Activated naive CD4-positive, alpha-beta T cell (primary cell): ENCODE measurements at places on chromosomes 6 and 20.

DNA sequence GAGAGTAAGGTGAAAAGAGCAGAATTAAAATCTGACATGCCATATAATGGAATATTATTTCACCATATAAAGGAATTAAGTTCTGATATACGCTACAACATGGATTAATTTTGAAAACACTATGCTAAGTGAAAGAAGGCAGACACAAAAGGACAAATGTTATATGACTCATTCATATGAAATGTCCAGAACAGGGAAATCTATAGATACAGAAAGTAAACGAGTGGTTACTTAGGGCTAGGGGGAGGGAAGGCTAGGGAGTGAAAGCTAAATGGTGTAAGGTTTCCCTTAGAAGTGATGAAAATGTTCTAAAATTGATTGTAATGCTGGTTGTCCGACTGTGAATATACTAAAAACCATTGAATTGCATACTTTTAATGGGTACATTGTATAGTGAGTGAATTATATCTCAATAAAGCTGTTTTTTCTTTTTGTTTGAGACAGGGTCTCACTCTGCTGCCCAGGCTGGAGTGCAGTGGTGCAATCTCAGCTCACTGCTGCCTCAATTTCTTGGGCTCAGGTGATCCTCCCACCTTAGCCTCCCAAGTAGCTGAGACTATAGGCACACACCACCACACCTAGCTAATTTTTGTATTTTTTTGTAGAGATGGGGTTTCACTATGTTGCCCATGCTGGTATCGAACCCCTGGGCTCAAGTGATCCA lies 8.2 kb downstream of the PRPH2 start:
- no peak for DNase-seq

- DNase-seq, result no peak
Observed at GRCh38 chr6:132418235-132418965, 17.1 kb upstream of the MOXD1 start.

DNA sequence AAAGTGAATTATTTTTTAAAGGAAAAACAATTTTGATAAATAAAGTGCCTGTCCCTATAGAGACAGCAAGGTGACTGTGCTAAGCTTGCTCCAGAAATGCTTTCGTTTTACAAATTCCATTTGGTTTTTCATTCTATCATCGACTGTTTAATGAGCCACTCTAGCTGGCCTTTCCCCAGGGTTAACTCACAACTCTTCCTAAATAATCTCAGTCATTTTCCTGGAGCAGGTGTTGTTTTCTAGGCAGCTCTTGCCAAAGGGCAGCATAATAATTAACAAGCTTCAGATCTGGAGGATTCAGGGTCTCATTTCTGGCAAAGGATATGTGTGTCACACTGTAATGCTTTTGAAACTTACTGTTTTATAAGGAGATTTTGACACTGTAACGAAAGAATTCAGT lies 184.2 kb downstream of the KHDC1L start:
- DNase-seq, result no peak

- DNase-seq, result no peak
Observed at GRCh38 chr20:37977786-37978185, 55.5 kb downstream of the TTI1 start.

GRCh38 chr6:72275888-72276287 lies 346.0 kb upstream of the KCNQ5 start:
- DNase-seq, result no peak

DNA sequence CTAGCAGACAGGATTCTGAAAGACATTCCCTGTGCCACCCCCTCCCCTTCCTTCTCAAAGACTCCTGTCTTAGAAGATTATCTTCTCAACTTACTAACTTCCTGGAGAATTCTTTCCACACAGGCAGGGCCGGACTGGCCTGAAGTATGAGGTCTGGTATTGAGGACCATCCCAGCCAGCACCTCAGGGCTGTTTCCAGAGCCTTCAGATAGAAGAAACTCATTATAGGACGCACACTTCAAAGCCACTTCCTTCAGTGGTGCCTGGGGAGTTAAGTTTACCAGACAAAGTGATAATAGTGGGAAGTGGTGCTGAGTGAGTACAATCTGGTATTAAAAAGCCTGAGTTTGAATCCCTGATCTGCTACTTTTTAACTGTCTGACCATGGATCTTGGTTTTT lies 15.6 kb downstream of the KCNS1 start:
- no peak for DNase-seq

DNA sequence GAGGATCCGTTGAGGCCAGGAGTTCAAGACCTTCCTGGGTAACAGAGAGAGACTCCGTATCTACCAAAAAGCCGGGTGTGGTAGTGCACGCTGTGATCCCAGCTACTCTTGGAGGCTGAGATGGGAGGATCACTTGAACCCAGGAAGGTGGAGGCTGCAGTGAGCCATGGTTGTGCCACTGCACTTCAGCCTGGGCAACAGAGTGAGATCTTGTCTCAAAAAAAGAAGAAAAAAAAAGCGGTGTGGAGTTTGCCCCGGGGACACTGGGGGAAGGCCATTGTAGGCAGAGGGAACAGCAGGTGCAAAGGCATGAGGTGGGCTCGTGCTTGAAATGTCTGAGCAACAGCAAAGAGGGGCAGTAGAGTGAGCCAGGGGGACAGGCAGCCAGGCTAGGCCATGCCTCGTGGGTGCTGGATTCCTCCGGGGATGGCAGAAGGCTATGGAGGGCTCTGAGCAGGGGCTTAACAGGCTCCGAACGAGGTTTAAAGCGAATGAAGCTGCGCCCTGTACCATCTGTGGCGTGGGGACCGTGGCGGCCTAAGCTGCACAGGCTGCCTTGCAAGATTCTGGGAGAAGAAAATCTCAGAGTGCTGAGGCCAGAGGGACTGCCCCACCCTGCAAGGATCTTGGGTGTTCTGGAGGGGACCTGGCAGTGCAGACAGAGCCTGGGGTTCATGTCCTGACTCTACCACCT lies 36.9 kb upstream of the NOL4L start:
- DNase-seq, result no peak

DNA sequence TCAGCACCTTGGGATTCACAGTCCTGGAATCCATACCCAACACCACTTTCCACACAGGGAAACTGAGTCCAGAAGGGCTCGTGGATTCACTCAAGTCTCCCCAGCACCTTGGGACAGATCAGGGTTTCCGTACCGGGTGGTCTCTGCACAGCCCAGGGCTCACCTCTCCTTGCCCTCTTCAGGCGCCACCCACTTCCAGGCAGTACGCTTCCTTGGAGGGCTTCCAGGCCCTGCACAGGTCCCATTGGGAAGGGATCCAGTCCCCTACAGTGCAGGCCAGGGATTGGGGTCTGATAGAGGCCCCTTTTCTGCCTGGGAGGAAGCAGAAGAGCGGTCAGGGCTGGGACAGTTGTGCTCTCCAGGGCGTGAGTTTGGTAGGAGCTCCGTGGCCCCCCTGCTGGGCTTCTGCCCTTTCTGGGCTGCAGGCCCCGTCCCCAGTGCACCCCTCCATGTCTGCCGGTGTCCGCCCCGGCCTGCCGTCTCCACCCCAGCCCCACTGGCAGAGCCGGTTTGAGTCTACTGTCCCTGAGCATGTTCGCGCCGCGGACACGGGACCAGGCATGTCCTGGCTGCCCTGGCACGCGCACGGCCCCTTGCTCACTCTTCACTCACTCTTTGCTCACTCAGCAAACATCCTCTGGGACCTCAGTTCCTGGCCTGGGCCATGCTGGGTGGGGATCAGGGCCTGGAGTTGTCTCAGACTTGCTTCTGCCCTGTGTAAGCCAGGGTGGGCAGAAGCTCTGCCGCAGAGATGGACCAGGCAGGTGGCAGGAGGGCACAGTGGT lies 12.6 kb downstream of the SRC start:
- DNase-seq, result no peak

GRCh38 chr6:144434308-144434990 lies 149.3 kb downstream of the UTRN start:
- DNase-seq, result no peak

GRCh38 chr6:12851123-12851695 lies 134.6 kb downstream of the PHACTR1 start:
- DNase-seq, result no peak

- no peak for DNase-seq
Observed at GRCh38 chr6:118783931-118784550, 109.9 kb upstream of the ASF1A start.

DNA sequence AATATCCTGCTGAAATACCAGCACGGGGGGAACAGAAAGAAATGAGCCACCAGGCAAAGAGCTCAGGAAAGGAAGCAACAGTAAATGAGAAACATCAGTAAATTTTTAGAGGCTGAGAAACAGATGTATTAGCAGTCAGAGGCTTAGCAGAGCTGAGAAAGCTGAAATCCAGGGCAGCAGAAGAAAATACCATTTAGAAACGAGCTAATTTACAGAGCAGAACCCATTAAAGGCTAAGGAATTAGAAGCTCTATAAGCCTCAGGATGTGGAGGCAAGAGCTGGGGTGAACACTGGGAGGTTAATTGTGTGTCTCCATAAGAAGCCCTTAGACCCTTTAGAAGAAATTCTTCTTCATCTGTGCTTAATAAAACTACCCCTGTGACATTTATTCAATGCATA lies 178.6 kb upstream of the RGS17 start:
- no peak for DNase-seq

DNA sequence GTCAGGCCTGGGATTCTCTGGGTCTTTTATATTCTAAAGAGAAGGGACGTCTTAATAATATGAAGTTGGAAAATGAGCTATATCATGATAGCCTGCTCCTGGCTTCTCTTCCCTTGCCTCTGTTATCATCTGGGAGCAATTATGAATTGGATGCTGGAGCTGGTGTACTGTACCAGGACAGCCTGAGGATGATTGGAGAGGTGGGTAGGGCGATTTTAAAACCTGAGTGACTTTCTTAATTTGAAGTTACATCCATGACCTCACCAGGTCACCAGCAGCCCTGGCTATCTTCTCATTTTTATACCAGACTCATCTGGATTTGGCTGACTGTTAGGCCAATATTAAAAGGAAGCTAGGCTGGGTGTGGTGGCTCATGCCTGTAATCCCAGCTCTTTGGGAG lies 317.6 kb downstream of the CLIC5 start:
- no peak for DNase-seq

GRCh38 chr20:53625311-53626129 lies 31.9 kb upstream of the ZNF217 start:
- no peak for DNase-seq

DNA sequence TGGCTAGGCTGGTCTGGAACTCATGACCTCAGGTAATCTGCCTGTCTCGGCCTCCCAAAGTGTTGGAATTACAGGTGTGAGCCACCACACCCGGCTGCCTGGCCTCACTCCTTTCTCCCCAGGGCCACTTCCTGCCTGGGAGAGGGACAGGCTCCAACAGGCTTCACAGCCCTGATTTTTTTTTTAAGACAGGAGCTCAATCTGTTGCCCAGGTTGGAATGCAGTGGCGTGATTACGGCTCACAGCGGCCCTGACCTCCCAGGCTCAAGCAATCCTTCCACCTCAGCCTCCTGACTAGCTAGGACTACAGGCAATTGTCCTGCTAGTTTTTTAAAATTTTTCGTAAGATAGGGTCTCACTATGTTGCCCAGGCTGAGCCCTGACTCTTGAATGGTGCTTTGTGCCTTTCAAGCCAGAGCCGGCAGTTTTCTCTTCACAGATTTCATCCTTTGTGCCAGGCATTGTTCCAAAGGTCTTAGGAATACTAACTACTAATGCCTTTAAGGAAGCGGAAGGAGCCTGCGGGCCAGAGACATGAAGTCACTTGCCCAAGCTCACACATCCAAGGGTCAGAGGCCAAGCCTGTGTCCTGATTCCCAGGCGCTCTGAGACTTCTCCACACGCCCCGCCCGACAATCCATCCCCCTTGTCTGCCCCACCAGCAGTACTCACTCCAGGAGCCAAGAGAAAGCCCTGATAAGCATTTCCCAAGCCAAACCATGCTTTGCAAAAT lies 19.2 kb downstream of the CAPN11 start:
- no peak for DNase-seq

- no peak for DNase-seq
Observed at GRCh38 chr6:51855310-51856082, 231.9 kb downstream of the PKHD1 start.

GRCh38 chr6:156256161-156256560 lies 521.0 kb upstream of the ARID1B start:
- DNase-seq, result no peak

DNA sequence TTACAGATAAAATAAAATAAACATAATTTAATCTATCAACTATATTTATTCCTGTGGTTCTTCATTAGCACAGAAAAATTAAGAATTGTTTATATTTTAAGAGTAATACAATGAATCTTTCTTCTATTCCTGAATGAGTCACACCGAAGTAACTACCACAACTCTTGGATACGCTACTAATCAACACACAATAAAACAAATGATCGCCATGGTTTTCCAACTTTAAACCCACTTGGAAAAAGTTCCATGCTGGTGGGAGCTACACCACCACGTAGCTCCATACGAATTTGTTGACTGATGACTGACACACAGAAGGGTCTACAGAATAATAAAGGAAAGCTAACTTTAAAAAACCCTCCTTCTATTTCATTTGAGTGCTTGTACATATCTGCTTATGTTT lies 135.8 kb upstream of the NEDD9 start:
- no peak for DNase-seq

- no peak for DNase-seq
Observed at GRCh38 chr6:44475417-44475778, 87.9 kb downstream of the CDC5L start.

DNA sequence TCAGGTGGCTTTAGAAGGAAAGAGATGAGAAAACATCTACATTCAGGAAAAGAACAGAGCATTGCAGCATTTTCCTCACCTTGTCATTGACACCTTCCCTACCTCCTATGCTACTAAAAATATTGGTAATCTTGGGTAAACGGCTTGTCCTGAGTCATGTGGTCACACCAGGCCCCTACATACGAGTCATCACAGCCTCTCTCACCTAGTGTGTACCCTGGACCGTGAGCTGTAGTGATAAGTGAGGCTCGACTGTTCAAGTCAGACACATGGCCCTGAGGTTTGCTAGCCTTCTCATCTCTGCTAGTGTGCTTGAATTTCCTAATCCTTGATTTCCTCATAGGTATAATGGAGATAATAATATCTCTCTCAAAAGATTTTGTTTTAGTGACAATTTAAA lies 29.6 kb upstream of the TMEM244 start:
- no peak for DNase-seq

DNA sequence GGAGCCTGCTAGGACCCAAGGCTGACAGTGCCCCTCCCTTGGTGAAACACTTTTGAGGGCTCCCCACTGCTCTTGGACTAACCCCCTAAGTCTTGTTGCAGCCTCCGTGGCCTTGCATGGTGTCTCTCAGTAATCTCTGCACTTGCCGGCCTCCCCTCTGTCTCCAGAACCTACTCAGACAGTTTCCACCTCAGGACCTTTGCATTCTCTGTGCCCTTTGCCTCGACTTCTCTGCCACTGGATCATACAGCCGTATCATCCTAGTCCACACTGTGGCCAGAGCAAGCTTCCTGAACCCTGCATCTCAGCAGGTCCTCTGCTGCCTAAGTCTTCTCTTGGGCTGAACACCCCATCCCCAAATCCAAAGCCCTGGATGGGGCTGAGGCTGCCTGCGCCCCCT lies 152.0 kb upstream of the PTPN1 start:
- DNase-seq, result no peak

DNA sequence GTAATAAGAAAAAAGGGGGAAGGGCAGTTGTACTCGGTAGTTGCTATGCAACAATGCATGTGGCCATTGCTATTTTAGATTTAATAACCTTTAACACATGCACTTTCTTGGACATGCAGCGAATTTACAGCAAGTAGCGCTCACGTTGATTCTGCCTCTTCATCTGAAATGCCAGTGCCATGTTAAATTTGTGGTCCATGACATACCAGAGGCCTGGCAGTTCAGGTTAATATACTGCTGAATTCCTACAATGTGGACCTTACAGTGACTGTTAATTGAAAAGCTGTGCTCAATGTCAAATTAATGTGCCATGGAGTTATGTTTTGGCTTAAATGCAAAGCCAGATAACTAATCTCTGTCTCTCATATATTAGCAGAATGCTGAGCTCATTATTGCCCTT lies 699.7 kb downstream of the DOK5 start:
- no peak for DNase-seq
